ENCODE measurements at places on chromosomes 7 and 10.

DNA sequence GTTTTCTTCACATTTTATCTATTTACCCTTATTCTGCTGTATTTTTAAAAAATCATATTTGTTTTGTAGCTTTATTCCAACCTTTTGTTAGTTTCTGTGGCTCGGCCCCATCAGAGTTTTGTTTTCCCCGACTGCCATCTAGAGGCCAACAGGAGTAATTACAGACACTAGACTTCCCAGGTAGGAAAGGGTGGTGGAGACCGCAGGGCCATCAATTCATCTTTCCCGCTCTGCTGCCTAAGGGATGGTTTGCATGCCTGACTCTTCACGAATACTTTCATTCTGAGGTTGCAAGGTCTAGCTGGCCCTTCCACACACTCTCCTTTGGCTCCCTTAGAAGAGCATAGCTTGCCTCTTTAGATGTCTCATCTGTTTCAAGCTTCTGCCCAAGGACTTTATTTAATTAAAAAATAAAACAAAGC is 38.3 kb downstream of the LYZL2 start:
- DNase-seq = peak; percentile 67

DNA sequence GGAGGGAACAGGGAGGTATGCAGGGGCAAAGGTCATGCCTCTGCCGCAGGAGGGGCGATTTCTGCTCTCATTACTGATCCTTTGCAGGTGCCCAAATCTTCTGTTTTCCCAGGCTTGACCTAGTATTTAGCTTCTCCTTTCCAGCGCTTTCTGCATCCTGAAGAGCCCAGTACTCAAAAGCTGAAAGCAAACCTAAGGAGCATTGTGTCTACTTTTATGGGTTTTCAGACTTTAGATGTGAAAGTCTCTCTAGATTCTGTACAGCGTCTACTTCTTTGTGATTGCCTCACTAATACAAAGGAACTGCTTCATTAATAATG is 560 bp downstream of the GBF1 start:
- DNase-seq = no peak

DNA sequence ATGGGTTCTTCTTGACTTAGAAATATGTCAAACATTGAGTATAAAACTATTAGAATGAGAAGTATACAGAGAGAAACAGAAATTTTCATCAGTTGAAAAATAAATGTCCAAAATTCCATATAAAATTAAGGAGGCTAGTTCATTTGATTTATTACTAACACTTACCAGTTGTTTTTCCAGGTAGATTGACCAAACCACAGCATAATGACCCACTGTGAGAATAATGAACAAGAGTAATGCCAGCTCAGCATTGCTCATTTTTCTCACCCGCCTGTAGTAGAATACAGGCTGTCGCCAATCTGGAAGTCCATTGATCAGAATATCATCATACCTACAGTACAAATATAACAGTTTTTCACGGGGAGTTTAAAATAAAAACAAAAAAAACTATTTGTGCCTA is 82.9 kb downstream of the DNAJC1 start:
- no peak for DNase-seq

GRCh38 chr7:157910446-157910845 is 573.6 kb downstream of the DNAJB6 start:
- DNase-seq = no peak

Data from AG20443 (cell line).